DMS153 (cell line): ENCODE measurements at places on chromosomes 3 and 15.

- peak; percentile 75 for DNase-seq
Observed at GRCh38 chr15:76311100-76311953, at the start of gene ETFA. Gene ETFA (minus strand): TSS chr15:76311469. CDS start chr15:76311388, 81 bp downstream.

- DNase-seq = no peak
Observed at GRCh38 chr15:61994216-61994615, 66.0 kb downstream of the VPS13C start.

- DNase-seq = no peak
Observed at GRCh38 chr3:9778143-9779074, 8.7 kb upstream of the CAMK1 start.

- DNase-seq = no peak
Observed at GRCh38 chr3:159824333-159824732, 164.3 kb upstream of the IL12A start.

DNA sequence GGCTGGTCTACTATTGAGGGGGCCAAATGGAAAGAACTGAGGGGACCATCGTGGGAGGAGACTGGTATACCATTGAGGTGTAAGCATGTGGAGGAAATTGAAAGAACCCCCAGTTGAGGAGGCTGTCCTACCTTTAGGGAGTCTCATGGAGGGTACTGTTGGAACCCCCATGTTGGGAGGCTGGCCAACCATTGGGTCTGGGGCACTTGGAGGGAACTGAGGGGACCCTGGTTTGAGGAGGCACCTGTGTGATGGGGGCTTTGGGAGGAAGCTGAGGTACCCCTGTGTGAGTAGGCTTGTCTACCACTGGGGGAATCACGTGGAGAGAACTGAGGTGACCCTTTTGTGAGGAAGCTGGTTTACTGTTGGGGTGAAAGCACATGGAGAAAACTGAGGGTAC, 157.5 kb downstream of the FBLN2 start:
- DNase-seq = no peak

DNA sequence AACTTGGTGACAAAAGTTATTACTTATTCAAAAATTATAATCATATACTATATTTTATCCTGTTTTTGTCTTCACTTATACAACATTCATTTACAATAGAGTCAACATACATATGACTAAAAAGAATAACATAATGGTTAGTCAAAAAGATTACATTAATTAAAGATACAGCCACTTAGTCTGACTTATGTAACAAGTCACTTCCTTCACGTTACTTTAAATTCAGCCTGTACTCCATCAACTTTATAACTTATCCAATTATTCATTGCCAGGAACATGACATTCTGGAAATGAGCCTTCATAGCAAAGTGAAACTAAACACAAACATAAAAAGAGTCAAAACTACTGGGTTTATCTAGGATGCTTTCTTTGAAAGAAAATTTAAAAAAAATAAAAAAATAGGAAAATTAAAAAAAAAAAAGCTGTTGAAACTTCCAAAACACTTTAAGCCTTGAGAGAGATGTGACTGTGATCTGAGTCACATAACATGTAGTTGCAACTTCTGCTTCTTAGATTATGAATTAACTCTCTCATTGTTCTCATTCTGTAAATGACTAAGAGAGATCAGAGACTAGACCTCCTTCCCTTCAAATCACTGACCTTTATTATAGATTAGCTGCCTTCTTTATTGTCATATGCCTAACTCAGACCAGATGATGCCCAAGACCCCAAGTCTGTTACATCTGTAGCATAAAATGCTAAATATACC, 107.8 kb downstream of the MYRIP start:
- no peak for DNase-seq

DNA sequence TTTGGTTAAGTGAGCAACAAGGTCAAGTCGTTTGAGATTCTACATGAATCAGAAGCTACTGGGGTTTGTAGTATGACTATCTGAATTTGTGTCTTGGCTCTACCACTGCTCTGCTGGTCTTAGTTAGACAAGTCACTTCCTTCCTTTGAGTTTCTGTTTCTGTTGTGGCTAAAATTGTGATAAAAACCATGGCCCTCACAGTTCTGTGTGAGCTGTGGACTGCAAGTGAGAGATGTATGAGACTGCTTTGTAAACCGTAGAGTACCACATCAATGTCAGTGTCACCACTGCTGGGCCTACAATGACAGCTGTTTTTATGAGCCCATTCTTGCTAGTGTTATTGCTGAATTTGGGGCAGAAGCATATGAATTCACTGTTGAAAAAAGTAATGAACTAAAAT, 32.7 kb downstream of the RARB start:
- no peak for DNase-seq

DNA sequence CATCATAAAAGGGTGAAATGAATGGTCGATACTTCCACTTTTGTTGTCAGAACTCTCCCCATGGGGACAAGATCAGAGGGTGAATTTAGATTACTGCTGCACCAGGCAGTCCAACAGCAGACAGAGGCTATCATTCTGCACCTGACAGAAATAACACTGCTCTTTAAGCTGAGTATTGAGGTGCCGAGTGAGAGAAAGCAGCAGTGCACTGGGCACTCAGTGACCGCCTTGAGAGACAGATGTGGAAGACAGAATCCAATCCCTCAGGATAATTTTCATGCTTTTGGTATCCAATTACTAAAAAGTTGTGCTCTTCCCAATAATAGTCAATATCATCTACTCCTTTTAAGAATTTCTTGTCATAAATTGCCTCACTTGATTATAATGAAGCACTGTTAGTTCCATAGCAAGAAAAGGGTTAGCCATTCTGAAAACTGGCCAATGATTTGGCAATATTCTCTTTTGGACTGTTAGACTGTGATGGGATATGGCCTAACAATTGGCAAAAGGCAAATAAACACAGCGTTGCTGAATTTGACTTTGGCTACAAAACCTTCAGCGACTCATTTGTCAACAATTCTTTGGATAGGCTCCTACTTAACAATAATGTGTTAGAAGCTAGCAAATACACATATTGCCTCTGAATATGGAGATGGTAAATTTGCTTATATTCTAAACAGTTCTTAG, 5.5 kb downstream of the FGF7 start:
- no peak for DNase-seq

GRCh38 chr15:39837454-39837853, 54.8 kb upstream of the FSIP1 start:
- no peak for DNase-seq

DNA sequence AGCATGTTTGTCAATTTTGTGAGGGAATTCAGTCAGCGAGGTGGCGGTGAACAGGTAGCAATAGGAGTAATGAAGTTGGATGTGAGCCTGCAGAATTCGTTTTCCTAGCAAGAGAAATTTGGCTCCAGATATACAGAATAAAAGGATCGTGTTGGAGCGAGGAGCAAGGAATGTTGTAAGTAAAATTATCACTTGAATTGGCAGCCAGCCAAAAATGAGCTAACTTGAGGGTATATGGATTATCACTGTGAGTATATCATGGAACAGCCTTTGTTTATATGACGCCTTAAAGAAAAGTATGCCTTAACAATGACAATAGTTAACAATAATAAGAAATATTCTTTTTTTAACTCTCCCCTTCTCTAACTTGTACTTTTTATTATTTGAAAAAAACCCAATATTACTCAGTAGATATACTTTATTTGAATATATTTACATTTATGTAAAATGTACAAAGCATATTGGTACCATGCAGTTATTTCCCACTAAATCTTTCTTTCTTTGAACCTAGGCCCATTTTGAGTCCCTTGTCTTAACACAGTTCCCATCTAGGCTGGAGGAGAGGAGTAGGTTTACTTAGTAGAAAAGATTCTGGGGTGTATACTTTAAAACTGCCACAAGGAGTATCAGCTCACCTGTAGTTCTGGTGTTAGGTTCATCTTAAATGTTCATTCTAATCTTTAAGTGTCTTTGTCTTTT, 29.3 kb downstream of the EPHA6 start:
- DNase-seq = no peak

DNA sequence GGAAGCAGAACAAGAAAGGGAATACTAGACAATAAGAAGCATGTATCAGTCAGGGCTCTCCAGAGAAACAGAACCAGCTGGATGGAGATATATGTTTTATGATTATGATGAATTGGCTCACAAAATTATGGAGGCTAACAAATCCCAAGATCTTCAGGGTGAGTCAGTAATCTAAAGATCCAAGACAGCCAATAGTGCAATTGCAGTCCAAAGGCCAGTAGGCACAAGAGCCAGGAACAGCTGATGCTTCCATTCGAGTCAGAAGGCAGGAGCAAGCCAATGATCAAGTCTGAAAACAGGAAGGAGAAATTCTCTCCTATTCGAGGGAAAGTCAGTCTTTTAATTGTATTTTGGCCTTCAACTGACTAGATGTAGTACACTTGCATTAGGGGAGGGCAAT, 164.9 kb upstream of the ST8SIA2 start:
- DNase-seq = no peak

DNA sequence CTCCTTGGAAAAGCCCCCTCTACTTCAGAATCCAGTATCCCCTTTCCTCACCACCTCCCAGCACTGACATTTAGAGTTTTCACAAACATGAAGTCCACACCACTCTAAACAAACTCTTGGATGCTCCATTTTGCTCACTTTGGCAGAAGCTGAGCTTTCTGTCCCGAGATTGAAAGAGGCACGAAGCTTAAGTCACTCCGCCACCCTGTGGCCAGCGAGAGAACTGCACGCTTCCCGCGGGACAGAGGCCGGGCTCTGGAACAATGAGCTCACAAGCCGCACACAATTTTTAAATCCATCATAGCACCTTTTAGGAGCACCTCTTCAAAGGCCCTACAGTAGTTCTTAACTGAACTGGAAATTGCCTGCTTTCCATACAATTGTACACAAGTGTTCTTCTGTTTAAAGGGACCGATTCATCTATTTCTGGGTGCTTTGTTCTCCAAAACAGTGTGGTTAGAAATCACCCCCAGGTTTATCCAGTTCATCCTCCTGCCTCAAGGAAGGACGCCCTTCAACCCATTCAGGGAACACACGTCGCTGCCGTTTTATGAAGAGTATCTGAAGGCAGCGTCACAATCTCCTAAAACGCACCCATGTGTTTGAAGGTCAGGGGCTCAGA, 226.1 kb downstream of the VPS13C start:
- peak; percentile 37 for DNase-seq

DNA sequence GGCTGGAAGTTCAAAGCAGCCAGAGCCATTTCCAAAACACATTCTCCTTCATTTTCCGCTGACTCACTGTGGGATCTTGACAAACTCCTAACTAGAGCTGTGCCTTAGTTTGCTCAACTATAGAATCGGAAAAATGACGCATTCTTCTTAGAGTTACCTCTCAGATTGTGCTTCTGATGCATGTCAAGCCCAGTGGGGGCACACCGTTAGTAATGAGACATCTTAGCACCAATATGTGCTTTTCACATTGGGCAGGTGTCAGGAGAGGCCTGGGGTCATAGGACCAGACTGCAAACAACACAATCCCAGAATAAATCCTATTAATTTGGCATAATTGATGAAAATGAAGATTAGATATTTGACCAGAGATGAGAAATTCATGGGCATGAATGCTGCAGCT, 71.3 kb upstream of the UBE3A start:
- DNase-seq = no peak

GRCh38 chr3:33729993-33730392, 11.9 kb upstream of the CLASP2 start:
- no peak for DNase-seq

GRCh38 chr3:58013973-58014649, 5.9 kb downstream of the FLNB start:
- no peak for DNase-seq

- no peak for DNase-seq
Observed at GRCh38 chr3:17329927-17330326, 412.5 kb downstream of the TBC1D5 start.

GRCh38 chr3:172142051-172142863, 102.9 kb downstream of the FNDC3B start:
- DNase-seq = no peak

DNA sequence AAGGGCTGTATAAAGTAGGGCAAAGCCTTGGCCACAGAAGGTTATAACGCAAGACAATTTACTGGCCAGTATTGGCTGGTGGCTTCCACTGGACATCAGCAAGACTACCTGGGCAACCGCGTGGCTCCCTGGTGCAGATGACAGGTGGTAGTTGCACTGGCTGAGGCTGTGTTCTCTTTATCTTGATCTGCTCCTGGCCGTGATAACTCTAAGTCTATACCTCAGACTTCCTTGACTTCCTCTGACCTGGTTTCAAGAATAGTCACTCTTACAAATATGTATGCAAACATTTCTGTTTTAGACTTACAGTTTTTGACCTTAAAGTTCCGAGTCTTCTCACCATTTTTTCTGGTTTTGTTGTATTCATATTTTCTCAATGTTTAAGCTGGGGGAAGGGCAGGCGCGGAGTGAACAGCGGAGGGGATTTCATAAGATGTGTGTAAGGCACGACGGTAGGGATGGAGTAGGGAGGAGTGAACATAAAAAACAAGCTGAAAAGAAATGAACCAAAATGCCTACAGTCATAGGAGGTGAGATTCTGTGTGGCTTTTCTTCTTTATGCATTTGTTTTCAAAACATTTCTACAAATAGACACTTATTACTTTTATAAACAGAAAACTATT, 15.2 kb upstream of the TMEM212 start:
- no peak for DNase-seq

DNA sequence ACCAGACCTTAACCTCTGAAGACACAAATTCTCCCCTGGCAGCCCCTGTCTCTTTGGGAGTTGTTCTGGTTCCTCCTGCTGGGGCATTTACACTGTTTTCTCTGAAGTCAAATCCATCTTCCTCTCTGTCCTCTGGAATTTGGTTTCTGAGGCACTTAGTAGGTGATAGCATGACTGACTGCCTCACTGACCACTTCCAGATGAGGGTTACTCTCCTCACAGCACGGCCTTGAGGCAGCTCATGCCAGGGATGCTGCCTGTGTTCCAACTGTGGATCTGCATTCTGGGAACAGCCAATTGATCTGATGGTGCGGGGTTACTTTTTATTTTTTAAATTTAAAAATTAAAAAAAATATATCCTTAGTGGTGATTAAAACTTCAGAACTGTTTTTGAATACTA, 140.9 kb upstream of the ROPN1 start:
- DNase-seq = no peak

DNA sequence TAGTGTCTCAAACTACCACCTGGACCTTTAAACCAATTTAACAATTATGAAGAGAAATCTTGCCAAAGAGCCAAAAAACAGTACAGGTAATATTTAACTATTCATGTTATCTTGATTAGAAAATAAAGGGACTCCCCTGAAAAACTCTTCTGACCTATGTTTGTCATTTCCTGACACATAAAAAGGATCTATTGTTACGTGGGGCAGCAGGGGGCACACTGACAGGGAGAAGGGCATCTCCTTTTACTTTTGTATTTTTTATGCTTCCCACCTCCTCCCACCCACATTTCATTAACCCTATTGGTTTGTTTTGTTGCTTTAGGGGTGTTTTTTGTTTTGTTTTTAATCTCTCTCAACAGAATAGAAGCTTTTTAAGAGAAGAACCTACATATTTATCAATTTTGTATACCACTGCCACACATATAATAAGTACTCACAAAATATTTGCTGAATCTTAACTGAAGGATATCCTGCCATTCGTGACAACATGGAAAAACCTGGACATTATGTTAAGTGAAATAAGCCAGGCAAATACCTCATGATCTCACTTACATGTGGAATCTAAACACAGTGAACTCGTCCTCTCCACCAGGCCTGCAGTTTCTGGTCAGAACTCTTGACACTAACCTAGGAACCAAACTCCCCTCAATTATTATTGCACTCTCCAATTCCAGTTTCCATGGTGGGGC, 17.7 kb downstream of the STAG1 start:
- no peak for DNase-seq

- no peak for DNase-seq
Observed at GRCh38 chr15:57911247-57911646, 154.3 kb downstream of the ALDH1A2 start.
